Fibroblast of skin of left biceps (primary cell): ENCODE measurements at places on chromosomes 12 and 14.

GRCh38 chr12:19432309-19433170 lies 6.8 kb upstream of the AEBP2 start:
- no peak for DNase-seq

DNA sequence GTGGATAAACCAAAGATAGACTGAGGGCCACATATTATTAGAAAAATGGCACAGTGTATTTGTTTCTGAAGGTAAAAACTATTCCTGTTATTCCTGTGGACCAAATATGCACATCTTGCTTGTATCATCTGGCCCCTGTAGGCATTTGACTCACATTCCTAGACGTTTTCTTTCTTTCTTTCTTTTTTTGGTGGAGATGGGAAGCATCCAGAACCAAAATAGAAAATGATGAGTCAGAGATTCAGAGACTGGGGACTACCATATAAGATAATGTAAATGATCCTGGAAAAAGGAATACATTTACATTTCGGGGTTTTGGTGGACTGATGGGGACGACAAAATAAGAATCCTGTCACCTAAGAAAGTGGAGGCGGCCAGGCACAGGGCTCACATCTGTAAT lies 24.2 kb downstream of the TRIM9 start:
- no peak for DNase-seq

GRCh38 chr12:75539889-75540288 lies 28.5 kb upstream of the KRR1 start:
- no peak for DNase-seq

DNA sequence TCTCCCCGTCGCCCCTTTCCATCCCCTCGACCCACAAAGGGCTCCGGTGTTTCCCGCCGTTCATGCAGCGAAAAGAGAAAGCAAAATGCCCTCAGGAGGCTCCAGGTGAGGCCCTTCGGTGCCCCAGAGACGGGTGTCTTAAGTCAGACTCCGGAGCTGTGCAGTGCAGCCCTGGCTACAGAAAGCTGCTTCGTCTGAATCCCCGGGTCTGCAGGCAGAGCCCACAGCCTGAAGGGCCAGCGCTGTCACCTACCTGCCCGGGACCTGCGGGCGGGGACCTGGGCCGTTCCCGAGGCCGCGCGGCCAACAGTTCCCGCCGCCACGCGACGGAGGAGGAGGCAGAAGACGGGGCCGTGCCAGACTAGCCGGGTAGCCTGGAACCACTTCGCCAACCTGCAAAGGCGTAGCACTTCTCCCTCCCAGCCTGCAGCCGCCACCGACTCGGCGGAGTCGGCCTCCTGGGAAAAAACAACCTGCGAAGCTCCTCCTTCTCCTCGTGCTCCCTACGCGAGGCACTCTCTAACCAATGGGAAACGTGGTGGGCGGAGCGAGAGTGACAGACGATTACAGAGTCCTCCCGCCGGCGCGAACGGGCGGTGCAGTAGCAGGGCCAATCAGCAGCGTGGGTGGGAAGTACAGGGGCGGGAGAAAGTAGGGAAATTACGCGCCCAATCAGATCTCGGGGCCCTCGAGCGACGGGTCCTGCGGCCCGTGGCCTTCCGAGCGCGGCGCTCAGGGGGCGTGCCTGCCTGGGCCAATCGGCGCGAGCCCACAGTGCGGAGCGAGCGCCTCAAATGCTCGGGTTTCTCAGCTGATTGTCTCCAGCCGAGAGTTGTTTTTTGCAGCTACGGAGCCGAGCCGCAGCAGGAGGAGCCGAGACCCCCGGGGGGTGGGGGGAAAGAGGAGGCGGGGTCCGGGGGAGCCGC lies at the start of the genes GPR137C and TXNDC16:
GPR137C (plus strand) TSS at position 774 of the 926 bp plus-strand sequence. CDS start 312 bp downstream, outside the sequence.
TXNDC16 (minus strand) TSS at position 443 of the 926 bp plus-strand sequence. CDS start 8,948 bp downstream, outside the sequence.
- peak; percentile 97 for DNase-seq

- DNase-seq: no peak
Observed at GRCh38 chr12:113812411-113813228, 153.5 kb downstream of the RBM19 start.

- peak; percentile 81 for DNase-seq
Observed at GRCh38 chr12:5262450-5262849, 169.5 kb upstream of the NTF3 start.

GRCh38 chr14:38718519-38718918 lies 384.5 kb downstream of the SEC23A start:
- no peak for DNase-seq

DNA sequence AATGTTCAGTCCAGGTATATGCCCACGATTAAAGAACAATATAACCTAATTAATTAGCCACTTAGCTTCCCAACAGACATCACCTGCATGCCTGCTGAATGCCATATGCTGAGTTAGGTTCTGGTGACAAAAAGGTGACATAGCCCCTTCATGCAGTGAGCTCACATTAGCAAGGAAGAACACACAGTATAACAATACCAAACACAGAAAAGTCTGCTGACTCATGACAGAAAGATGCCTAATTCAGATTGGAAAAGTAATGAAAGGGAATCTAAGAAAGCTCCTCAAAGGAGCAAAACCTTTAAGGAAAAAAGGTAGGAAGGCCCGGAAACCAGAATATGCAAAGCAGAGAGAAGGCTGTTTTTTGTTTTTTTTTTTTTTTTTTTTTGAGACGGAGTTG lies 59.0 kb downstream of the FERMT2 start:
- DNase-seq: no peak

DNA sequence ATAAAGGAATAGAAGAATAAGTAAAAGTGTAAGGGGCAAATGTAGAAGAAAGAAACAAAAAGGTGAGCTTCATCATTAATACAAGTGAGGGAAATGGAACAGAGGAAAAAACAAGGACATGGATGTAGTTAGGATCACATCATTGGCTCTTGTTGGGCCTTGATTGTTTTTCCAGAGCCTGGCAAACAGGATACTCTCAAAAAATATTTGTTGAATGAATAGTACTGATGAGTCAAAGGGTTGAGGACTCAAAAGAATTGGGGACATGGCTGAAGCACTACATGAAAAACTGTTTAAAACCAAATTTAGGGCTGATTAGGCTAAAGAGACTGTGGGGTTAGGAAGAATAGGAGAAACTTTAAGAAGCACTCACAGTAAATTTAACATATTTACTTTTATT lies 11.4 kb upstream of the SRP54 start:
- DNase-seq: no peak

GRCh38 chr12:122937622-122938091 lies 28.6 kb downstream of the ABCB9 start:
- DNase-seq: no peak

DNA sequence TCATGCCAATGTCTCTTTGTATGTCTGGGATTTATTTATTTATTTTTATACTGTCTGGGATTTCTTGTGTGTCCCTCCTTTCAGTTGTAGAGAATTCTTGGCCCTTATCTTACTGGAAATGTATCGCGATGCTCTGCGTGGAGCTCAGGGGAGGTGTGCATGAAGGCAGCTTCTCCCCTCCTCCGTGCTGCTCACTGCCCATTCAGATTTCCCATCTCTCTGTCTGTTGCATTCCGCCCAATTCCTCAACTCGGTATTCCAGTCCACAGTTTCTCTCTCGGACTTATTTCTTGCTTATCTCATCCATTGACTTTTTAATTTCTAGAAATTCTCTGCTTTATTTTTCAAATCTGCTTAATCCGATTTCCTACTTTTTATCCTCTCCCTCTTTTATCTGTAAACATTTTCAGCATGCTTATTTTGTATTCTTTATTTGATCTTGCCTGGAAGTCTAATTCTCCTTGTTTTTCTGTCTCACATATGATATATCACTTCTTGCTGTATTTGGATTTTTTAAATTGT lies 93.2 kb downstream of the FBXW8 start:
- no peak for DNase-seq

DNA sequence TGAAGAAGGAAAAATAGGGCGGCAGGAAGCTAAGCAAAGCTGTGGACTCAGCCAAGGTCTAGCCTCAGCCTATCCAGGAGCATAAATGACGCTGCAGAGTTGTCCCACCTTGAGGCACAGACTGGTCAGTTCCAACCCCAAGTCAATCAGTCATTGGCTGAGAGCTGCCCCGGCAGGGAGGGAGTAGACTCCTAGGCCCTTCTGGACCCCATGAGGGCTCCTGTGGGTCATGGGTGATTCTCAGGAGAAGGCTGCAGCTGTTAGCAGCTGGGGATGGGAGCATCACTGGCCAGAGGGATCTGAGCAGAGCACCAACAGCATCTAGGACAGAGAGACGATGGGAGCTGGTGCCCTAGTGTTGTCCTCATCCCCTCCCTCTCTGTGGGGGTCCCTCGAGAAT lies 51.8 kb upstream of the ESRRB start:
- no peak for DNase-seq

GRCh38 chr14:35678403-35679028 lies 130.6 kb downstream of the RALGAPA1 start:
- DNase-seq: no peak

GRCh38 chr14:94460631-94461416 lies 8.2 kb upstream of the SERPINA11 start:
- DNase-seq: no peak

GRCh38 chr12:1809591-1810190 lies 10.7 kb upstream of the LRTM2 start:
- DNase-seq: no peak

- no peak for DNase-seq
Observed at GRCh38 chr12:82174383-82174782, 183.8 kb downstream of the CCDC59 start.

DNA sequence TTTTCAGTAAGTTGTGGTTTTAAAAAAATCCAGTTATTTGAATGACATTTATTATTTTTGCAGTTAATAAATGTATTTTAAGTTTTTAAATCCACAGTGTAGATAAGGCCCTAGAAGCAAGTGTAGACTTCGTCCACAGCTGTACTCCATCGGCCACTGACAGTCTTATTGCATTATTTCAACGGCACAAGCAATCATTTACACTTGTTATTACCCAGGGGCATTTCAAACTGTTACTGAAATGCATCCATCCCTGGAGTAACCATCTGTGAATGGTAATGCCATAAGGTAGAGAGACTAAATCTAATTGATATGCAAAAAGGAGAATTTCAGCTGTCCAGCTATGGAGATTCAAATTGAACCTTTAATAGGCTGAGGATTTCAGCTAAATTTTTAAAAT lies 48.4 kb downstream of the BICD1 start:
- DNase-seq: no peak

- DNase-seq: no peak
Observed at GRCh38 chr14:32382704-32383103, 53.6 kb downstream of the AKAP6 start.

- peak; percentile 52 for DNase-seq
Observed at GRCh38 chr12:26746121-26746714, 86.8 kb downstream of the ITPR2 start.

DNA sequence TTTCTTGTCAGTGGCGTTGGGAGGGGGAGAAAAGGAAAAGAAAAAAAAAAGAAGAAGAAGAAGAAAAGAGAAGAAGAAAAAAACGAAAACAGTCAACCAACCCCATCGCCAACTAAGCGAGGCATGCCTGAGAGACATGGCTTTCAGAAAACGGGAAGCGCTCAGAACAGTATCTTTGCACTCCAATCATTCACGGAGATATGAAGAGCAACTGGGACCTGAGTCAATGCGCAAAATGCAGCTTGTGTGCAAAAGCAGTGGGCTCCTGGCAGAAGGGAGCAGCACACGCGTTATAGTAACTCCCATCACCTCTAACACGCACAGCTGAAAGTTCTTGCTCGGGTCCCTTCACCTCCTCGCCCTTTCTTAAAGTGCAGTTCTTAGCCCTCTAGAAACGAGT lies 1.9 kb downstream of the ASCL1 start:
- no peak for DNase-seq

DNA sequence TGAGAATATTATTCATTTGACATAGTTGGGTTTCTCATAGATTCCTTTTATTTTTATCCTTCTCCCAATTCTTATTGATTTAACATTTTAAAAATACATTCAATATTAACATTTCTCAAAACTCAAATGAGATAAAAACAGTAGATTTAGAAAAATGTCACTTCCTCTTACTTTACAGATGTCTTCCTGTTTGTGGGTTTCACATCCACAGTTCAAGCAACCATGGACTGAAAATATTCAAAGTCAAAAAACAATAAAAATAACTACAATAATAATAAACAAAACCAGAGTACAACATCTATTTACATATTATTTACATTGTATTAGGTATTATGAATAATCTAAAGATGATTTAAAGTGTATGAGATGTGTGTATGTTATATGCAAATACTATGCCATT lies 111.3 kb upstream of the SLC16A7 start:
- no peak for DNase-seq

GRCh38 chr14:74647061-74647677 lies 35.1 kb upstream of the LTBP2 start:
- DNase-seq: no peak

GRCh38 chr12:53751336-53752191 lies at the start of gene CISTR:
TSS of gene CISTR (minus strand) at chr12:53751979.
- no peak for DNase-seq

- no peak for DNase-seq
Observed at GRCh38 chr12:6226002-6226678, 25.9 kb downstream of the CD9 start.

DNA sequence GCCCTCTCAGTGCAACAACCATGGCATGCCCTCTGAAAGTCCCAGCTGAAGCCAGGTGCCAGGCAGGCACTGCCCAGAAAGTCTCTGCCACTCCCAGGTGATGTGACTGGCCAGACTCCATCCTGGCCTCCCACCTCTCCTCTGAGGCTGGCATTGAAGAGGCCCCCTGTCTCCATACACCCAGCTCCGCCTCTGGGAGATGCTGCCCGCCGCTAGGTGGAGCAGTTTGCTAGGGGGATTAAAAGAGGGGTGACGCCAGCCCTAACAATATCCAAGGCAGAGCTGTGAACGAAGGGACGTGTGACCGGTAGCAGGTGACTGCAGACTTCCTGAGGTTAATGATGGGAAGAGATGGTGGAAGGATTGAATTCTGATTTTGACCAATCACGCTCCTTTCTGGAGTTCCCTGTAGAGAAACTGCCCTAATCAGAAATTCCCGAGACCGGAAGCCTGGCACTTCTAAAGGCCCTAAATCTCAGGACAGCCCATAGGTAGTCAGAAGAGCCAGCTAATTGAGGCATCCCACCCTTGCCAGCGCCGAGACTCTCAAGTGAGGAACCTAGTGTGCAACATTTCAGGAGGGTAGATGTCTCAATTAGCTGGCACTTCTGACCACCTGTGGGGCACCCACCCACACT lies 8.3 kb upstream of the PLEK2 start:
- DNase-seq: no peak

- no peak for DNase-seq
Observed at GRCh38 chr14:103562179-103562428, 353 bp downstream of the BAG5 start.

GRCh38 chr12:121926874-121927706 lies 8.7 kb downstream of the CFAP251 start:
- DNase-seq: no peak

GRCh38 chr12:121388421-121388981 lies 11.4 kb upstream of the RNF34 start:
- DNase-seq: peak; percentile 50

DNA sequence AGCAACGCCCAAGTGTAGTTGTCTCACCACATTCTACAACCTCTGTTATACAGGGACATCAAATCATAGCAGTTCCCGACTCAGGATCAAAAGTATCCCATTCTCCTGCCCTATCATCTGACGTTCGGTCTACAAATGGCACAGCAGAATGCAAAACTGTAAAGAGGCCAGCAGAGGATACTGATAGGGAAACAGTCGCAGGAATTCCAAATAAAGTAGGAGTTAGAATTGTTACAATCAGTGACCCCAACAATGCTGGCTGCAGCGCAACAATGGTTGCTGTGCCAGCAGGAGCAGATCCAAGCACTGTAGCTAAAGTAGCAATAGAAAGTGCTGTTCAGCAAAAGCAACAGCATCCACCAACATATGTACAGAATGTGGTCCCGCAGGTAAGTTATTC lies 123.0 kb downstream of the ARID2 start:
- DNase-seq: no peak
